Activated CD4-positive, alpha-beta T cell treated with anti-CD3 and anti-CD28 coated beads for 36 hours (primary cell): ENCODE measurements at places on chromosomes 1 and 21. TPM values are rescaled to one million over a fixed set of nuclear protein-coding genes. Genes with fewer than 3 reads are reported as not detected.

- H3K27ac ChIP-seq: no peak overlapping the region
- no peaks in the 10 kb centered on the region for H3K27me3 ChIP-seq
- H3K4me3 ChIP-seq: no peak overlapping the region
Observed at GRCh38 chr1:64908575-64908974, 57.8 kb downstream of the JAK1 start.

DNA sequence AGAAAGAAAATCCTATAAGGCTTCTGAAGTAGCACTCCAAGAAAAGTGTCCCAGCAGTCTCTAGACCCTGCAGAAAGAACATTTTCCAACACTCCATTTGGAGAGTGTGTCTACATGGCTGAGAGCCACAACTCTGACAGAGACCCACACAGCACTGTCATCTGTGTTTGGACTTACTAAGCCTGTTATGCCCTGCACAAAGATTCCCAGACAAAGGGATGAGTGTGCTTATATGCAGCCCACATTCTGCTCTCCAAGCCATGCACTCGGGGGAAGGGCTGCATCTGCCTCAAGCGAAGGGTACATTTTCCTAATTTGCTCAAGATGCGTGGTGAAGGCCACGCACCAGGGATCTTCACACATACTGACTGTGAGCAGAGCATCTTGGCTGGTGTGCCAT, 24.4 kb upstream of the SLAMF6 start:
- H3K36me3 ChIP-seq: peaks cover 25% of the 10 kb centered on the region
- no peak overlapping the region for H3K4me3 ChIP-seq
- no peak overlapping the region for H3K27ac ChIP-seq
- DNase-seq: no peak
- H3K4me1 ChIP-seq: peaks cover 26% of the 10 kb centered on the region

PAPPA2 gene
- total RNA-seq: 0.28 TPM

- no peak for DNase-seq
- peaks cover 33% of the 10 kb centered on the region for H3K4me1 ChIP-seq
- H3K27me3 ChIP-seq: no peaks in the 10 kb centered on the region
- H3K27ac ChIP-seq: peak overlapping the region; percentile 66
- H3K36me3 ChIP-seq: peaks cover 62% of the 10 kb centered on the region
- H3K4me3 ChIP-seq: no peak overlapping the region
Observed at GRCh38 chr1:24463776-24464735, 38.6 kb upstream of the RCAN3 start.

DNA sequence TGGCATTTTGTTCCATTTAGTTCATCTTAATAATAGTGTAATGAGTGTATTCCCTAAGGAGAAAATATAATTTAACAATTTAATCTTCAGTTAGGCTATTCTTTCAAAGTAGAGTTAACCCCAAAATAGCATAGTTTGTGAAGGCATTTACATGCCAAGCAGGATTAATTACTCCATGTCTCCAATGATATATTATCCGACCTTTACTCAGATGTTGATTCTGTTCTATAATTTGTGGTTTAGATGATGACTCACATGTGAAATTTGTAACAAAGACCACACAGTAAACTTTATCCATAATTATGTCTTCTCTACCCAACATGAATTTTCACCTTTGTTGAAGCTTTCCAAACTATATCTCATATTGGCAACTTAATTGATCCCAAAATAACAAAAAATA, 2065.2 kb downstream of the MRPL39 start:
- H3K4me3 ChIP-seq: no peak overlapping the region
- no peaks in the 10 kb centered on the region for H3K36me3 ChIP-seq
- no peaks in the 10 kb centered on the region for H3K27me3 ChIP-seq
- no peak for DNase-seq

GRCh38 chr1:147890177-147890790, 12.3 kb upstream of the GJA8 start:
- no peaks in the 10 kb centered on the region for H3K27me3 ChIP-seq
- no peaks in the 10 kb centered on the region for H3K36me3 ChIP-seq
- peak; percentile 85 for DNase-seq
- H3K27ac ChIP-seq: no peak overlapping the region
- no peak overlapping the region for H3K4me3 ChIP-seq

GRCh38 chr1:12616709-12617373, 1.2 kb downstream of the DHRS3 start:
- H3K27me3 ChIP-seq: no peaks in the 10 kb centered on the region
- H3K4me3 ChIP-seq: peak overlapping the region; percentile 95
- H3K36me3 ChIP-seq: peaks cover 21% of the 10 kb centered on the region
- peak overlapping the region; percentile 91 for H3K27ac ChIP-seq
- DNase-seq: peak; percentile 65

DNA sequence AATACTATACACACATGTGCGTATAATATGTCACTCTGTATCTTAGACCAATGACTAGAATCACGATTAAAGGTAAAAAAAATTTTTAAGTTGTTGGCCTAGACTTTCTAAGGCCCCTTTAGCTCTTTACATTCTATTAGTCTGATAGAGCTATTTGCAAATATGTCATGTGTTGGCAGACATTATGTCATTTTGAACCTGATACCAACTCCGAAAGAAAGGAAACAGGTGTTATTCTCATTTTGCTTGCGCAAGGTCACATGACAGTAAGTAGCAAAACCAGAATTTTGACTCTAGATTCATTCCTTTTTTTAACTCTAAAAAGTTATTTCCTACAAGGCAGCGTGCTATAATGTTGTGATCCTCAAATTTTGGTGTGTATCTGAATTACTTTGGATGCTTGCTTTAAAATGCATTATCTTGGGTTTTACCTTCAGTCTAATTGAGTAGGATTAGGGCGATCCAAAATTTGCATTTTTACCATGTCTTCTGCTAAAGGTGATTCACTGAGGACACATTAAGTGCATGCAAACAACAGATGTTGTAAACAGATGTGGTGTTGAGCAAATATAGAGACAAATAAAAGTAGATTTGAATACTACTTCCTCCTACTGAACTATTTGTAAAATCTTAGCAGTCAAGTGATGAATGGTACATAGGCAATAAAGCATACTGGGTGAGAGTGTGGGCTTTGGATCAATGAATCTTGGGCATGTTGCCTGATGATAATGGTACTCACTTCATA, 63.5 kb upstream of the KIAA1614 start:
- no peak overlapping the region for H3K4me3 ChIP-seq
- H3K4me1 ChIP-seq: peaks cover 20% of the 10 kb centered on the region
- no peaks in the 10 kb centered on the region for H3K27me3 ChIP-seq

- H3K36me3 ChIP-seq: peaks cover 1% of the 10 kb centered on the region
- peaks cover 2% of the 10 kb centered on the region for H3K27me3 ChIP-seq
- H3K4me1 ChIP-seq: peaks cover 26% of the 10 kb centered on the region
- no peak overlapping the region for H3K27ac ChIP-seq
- no peak for DNase-seq
- H3K4me3 ChIP-seq: no peak overlapping the region
Observed at GRCh38 chr1:91567583-91567982, 66.9 kb downstream of the CDC7 start.

RFX5 gene
- 50.4 TPM for total RNA-seq
